ENCODE measurements at places on chromosomes 4 and X. TPM values are rescaled to one million over a fixed set of nuclear protein-coding genes. Genes with fewer than 3 reads are reported as not detected.
A peak's percentile ranks its signal among the peaks of the same experiment; 100 is the strongest.

DNA sequence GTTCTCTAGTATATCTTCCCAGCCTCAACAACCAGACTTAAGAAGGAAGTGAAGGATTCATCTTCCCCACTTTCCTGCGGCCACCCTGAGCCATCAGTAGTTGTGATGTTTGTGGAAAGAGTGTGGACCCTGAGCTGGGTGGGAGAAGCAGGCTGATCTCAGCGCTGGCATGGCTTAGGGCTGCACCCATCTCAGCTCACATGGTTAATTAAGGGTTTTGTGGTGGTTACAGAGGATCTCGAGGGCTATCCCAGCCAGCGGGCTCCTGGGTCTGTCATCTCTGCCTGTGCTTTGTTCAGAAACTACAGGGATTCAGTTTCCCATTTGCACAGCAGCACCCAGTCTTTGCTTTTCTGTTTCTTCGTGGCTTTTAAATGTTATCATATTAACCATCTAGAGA, 163.4 kb downstream of the PTTG2 start:
- no peak for DNase-seq

AMTN gene
- not detected for total RNA-seq

DNA sequence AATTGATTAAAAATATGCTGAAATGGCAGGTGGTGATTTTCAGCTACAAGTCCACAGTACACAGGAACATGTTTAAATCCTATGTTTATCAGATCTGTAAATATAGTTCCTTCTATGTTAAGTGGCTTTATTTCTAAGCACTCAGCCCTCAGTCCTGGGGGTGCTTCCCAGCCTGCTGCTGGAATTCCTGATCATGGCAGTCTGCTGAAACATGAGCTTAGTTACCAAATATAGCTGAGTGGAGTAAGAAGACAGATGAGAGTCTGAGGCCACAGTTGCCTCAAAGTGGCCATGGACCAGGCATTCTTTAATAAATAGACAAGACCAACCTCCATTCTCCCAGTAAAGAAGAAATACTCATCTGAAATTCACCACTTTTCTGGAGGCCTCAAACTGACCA, 17.1 kb upstream of the DDX60 start:
- DNase-seq, result no peak

DNA sequence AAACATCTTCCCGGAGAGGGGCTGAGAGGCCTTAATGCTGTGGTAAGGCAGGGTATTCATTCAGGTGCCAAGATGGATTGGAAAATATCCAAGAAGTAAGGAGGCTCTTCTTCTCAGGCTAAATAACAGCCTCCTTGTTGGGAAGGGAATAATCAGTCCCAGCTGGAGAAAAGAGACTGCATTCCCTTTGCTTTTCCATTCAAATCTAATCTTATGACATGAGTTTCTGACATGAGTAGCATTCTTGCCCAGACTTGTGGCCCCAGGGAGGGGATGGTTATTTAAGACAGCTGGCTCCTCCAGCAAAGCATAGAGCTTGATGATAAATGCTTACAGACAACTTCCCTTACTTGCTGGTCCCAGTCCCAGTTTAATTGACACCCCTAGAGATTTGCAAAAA, 98.3 kb downstream of the DCLK2 start:
- DNase-seq, result no peak

DNA sequence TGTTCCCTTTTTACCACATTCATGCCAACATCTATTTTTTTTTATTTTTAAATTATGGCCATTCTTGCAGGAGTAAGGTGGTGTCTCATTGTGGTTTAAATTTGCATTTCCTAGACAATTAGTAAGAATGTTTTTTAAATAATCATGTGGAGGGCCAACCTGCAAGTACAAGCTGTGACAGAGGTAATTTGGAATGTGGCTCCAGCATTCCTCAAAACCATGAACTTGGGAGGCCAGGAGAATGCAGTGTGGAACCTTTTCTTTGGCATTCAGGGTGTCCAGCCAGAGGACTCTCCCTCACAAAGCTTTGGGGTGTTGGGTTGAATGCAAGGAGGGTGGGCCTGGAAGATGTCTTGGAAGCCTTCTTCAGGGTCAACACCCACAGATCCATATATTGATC, 7.3 kb upstream of the TMEM185A start:
- no peak for DNase-seq

PCDH11X gene
- 1.6 TPM for total RNA-seq

- no peak for DNase-seq
These were observed 79.8 kb upstream of the RPL34 start for GRCh38 chr4:108540536-108540935.

DNA sequence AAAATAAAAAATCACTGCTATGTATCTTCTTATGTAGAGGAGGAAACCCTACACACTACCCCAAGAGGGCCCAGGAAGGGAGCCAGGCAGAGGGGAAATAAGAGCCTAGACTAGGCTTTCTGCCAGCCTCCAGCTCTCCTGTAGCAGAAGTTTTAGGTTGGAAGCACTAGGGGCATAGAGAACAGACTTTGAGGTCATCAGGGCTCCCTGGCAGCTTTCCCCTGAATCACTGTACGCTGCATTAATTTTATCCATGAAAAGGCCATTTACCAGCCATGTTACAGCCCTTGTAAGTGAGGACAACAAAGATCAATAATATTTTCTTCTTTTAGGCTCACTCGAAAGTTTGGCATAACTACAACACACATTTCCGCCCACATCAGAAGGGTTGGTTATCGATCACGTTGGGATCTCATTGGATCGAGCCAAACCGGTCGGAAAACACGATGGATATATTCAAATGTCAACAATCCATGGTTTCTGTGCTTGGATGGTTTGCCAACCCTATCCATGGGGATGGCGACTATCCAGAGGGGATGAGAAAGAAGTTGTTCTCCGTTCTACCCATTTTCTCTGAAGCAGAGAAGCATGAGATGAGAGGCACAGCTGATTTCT, 24.7 kb downstream of the RPL9 start:
- no peak for DNase-seq

GRCh38 chr4:164613792-164614191, 140.1 kb upstream of the SMIM31 start:
- DNase-seq, result no peak

DNA sequence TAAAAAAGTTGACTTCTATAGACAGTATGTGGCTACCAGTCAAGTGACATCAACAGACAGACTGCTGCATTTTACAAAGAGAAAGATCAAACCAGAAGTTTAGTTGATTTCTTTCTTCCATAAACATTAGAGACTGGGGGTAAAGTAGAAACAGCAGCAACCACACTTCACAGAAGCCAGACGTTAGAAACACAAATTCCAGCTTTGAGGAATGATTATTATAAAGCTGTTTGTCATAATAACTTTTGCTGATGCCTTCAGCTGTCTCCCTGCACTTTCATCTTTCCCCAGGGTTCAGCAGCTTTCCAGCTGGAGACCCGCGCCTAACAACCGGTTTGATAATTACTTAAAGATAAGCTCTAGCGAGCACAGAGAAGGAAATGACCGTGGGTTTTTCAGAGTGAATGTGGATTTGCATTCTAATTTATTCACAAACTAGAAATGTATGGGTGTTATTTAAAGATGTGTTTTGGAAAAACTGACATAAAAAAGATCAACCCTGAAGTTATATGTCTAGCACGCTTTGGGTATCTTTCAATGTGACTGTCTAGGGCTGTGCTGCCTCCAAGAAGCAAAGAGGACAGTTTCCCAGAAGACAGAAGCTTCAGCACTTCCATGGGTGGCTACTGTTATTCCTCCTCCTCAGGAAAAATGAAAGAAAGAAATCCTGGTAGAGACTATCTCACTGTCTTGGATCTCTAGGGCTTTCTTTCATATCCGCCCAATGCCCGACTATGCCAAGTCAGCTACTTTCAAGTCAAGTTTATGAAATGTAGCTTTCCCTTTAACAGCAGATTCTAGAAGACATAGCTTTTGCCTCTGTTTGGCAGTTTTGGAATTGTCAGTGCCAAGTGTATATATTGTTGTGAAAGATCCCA, 15.0 kb upstream of the ENAM start:
- no peak for DNase-seq

ACOT9 gene
- 53.8 TPM for total RNA-seq

GRCh38 chr4:128812442-128813235, 3.1 kb downstream of the JADE1 start:
- peak; percentile 64 for DNase-seq

DNA sequence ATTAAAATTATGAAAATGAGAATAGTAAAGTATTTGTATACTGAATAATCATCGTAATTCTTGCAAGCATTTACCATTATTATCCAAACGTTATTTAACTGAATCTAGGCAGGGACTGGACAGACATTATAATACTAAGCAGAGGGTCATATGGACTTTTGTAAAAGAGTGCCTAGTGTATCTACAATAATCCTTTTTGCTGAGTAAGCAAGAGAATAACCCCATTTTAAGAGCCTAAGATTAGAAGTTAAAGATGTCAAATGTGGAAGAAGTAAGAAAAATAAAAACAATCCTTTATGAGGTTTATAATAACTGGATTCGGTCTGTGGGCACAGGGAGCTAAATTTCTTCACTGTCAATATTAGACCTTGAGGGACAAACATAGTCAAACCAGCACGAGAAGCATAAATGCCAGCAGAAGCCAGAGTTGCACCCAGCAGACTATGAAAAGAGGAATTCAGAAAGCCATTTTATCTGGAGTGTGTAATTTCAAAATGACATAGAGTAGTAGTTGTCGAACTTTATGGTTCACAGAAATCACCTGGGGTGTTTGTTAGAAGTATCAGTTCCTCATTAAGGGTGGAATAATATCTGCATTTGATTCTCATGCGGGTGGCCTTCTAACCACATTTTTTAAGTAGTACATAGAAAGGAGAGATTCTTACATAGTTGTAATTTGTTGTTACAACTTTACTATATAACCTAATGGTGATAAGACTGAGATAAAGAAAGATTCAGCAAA, 39.7 kb upstream of the DCLK2 start:
- no peak for DNase-seq

DNA sequence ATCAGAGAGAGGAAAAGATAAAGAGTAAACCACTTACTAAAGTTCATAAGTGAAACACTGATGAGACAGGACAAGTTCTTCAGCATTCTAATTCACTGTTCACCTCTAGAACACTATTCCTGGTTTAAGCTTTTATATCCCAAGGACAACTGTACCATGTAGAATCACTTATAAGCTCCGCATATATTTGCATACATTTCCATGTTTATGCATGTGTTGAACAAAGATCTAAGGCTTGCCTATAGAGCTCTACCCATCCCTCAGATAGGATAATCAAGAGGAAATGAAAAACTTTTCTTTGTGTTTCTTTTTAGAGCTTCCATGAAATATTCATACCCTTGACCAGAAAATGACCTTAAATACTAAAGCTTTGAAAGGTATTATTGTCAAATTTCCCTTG, 156.9 kb upstream of the BMP3 start:
- DNase-seq, result no peak

- no peak for DNase-seq
These were observed 95.4 kb upstream of the ADRA2C start for GRCh38 chr4:3670521-3671519.

DNA sequence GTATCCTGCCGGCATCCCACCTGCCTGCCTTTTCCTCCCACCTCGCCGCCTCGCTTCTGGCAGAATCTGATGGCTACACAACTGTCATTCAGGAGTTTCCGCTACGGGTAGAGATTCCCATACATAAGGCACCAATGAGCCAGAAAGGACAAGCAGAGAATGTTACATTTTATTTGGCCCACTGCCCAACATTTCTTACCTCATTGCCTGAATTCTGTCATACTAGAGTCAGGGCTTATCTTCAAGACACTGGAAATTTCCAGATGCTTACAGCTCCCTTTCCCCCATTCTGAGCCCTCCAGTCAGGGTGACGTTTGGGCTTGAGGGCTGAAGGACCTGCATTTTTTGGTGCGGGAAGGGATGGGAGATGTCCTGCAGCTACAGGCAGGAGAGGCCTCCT, 113.0 kb downstream of the NHS start:
- DNase-seq, result no peak

DNA sequence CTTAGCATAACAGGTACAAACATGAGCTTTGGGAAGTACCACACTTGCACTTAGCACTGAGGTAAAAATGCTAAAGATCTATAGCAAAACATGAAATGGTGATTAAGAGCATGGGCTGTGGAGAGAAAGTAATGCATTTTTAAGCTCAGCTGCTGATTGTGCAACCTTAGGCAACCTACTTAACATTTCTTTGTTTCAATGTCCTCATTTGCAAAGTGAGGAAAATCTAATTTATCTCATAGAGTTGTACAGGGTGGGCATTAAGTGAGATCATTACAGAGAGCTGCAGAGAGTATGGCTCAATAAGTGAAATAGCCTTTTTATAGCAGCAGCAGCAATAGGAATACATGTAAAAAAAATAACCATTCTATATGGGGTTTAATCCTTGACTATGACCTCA, 87.0 kb downstream of the PAK3 start:
- no peak for DNase-seq

DNA sequence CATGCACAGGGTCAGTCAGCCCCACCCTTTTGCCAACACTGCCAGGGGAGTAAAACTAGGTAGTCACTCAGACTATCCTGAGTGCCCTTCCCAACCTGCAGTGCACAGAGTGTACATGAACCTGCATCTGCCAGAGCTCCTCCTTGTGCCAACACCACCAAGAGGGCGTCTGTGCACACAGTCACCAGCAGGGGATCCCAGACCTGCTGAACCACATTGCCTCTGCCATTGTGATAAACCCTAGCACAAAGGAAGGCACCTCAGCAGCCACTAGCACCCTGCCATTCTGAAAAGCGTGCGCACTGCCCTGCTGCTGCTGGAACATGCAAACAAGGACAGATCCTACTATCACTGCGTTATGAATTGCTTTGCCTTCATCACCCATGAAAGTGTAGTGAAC, 247.8 kb upstream of the POU3F4 start:
- DNase-seq, result no peak

- DNase-seq, result no peak
These were observed 84.2 kb upstream of the KCTD8 start for GRCh38 chr4:44532851-44533250.

DNA sequence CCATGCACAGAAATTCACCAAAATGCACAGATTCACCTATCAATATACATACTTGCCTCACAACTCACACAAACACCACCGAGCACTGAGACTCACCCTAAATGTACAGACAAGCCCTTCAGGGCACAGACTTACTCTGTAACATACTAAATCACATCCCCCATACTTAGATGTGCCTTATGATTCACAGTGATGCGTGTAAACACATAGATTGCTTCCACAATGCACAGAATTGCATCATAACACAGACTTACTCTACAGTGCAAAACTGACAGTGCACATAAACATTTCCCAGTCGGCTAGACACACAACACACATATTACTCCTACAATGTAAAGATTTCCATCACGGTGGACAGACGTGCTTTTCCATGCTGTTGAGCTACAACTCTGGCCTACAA, 6.2 kb downstream of the LINC00632 start:
- no peak for DNase-seq

DNA sequence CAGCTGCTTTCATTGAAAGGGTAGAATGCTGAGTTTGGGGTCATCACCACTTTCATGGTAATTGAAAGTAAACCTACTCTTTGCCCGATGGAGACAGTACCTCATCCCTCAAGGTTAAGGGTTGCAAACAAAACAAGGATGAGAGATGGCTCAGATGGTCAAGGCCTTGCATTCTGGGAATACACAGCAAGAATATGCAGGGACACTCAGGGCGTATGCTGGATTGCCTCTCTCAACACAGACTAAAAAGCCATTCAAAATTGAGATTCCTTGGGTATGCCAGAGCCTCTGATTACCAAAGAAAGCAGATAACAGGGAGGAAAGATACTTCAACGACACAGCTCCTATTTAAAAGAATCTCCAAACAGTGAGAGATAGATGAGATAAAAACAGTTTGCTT, 310.4 kb downstream of the ARAP2 start:
- DNase-seq, result no peak

All from thyroid gland (tissue), 4 donors.